ENCODE measurements at places on chromosomes 4 and X.

- no peak for DNase-seq
Observed at GRCh38 chr4:110483516-110483915, 7.6 kb downstream of the ENPEP start.

GRCh38 chr4:184306949-184307348, 89.3 kb upstream of the ENPP6 start:
- DNase-seq = no peak

GRCh38 chrX:7054219-7055216, 93.0 kb upstream of the STS start:
- DNase-seq = no peak

DNA sequence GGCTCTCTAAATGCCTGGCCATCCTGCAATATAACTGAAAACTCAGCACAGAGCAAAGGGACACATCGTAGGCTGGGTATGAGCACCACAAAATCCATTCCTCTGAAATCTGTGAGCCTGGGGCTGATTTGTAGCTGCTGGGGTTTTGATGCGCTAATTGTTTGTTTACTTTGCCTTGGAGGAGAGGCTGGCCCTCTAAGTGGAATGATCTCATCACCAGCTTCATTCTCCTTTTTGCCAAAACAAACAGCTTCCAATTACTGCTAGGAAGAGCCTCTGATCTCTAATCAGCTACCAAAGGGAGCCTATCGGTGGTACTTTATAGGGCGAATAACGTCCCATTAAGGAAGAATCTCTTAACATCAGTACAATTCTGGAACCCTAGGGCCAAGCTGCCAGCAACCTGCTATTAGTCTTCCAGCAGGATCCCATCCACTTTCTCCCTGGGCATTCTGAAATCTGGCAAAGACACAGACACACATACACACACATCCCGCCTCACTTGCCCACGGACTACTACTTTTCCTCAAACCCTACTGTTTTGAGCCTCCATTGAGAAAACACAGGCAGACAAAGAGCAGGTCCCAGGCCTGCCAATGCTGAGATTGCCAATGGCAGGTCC, 5.8 kb downstream of the ANOS1 start:
- no peak for DNase-seq

GRCh38 chrX:17986440-17986839, 125.3 kb upstream of the RAI2 start:
- DNase-seq = no peak

GRCh38 chrX:24080704-24081103, 25.9 kb downstream of the EIF2S3 start:
- DNase-seq = no peak

- DNase-seq = no peak
Observed at GRCh38 chr4:108001540-108002135, 11.9 kb downstream of the HADH start.

GRCh38 chr4:163233321-163233720, 66.6 kb upstream of the NAF1 start:
- DNase-seq = no peak

- no peak for DNase-seq
Observed at GRCh38 chrX:43333543-43333942, 322.6 kb upstream of the MAOA start.

DNA sequence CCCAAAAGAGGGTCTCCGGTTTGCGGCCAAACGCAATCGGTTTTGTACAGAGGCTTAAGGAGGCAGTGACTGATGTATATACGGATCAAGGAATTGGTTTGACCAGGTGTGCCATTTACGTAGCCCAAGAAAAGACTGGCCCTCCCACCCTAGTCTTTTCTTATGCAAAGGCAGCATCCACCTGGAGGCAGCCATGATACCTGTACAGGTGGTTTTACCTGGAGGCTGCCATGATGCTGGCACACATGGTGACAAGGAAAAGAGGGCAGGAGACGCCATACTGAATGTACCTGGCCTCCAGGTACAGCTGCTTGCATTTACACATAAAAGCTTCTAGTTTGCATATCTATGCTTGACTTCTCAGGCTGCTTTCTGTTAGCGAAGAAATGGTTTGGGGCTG, 917.7 kb upstream of the INTU start:
- DNase-seq = no peak

DNA sequence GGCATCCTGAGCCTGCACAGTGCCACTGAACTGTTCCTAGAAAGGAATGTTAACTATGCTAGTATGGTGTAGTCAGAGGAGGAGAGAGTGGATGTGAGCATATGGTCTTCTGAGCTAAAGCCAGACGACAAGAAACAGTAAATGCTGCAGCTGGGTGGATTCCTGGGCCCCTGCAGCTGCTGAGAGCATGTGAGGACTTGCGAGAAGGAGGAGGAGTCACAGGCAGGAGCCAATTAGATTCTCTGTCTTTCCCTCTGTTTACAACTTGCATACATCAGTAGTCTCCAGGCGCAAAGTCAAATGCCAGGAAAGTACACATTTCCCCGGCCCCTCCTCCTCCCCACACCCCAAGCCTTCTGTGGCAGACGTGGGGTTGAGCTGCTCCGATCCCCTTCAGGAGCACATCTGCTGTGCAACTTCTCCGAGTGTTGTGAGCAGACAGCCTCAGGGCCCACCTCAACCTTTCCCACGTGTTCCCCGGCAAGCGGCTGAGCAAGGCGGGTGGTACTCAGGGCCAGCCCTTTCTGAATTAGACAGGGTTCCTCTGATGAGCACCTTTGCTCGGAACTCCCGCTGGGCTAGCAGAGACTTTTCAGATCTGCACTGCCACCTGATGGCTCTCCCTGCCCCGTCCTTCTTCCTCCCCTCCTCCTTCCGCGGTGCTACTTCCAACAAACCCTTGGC, 108.7 kb upstream of the ATP6AP2 start:
- peak; percentile 21 for DNase-seq

- no peak for DNase-seq
Observed at GRCh38 chr4:47519239-47519883, 34.3 kb downstream of the ATP10D start.

DNA sequence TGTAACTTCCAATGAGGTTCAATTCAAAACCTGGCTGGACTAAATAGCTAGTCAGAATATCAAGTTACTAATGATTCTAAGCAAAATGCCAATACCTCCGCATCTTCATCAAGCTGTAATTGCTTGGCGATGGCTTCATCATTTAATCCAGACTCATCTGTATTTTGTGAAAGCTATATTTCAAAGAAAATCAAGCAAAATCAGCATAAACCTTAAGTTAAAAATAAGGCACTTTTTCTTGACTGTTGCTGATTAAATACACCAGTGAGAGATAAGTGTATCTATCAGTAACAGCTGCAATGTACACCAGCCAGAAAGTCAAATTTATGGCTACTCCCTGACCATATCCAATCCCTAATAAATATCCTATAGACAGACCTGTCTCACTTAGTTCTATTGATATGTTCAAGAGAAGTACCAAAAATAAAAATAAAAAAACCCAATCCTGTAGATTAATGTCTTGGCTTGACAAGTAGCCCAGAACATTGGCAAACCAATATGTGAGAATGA, 39.6 kb downstream of the RFC1 start:
- DNase-seq = no peak

- no peak for DNase-seq
Observed at GRCh38 chrX:63458981-63459380, 107.8 kb upstream of the SPIN4 start.

Measured in nephron progenitor cell (in vitro differentiated cells).